DND-41 (cell line): ENCODE measurements at places on chromosomes 16 and 17.

GRCh38 chr16:84729716-84730320, 30.0 kb downstream of the USP10 start:
- DNase-seq, result no peak

DNA sequence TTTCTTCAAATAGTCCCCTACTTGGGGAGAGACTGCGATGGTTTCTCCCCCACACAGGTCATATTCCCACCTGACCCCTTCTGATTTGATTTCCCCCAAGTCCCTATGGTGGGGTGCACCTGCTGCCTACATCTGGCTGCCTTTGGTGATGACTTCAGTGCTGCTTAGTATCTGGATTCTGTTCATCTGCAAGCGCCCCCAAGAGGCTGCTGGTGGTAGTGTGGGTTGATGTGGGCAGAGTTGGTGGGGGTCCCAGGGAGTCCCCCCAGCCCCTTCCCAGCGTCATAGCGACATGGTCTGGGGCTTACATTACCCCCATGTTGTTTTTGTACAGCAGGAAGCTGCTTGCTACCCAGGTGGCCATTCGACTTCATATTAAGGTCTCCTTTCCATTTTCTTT, 99.2 kb downstream of the NTN1 start:
- DNase-seq, result peak; percentile 11

DNA sequence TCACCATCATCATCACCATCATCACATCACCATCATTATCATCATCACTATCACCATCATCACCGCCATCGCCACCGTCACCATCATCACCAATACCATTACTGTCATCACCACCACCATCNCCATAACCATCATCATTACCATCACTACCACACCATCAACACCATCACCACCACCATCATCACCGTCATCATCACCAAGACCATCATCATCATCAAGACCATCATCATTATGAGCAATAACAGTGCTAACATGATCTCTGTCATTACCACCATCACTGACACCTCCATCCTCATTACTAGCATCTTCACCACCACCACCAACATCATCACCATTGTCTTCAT, 16.1 kb upstream of the ZNF469 start:
- DNase-seq, result no peak

- DNase-seq, result no peak
Measured at GRCh38 chr16:15810411-15810810, 46.4 kb downstream of the MYH11 start.

DNA sequence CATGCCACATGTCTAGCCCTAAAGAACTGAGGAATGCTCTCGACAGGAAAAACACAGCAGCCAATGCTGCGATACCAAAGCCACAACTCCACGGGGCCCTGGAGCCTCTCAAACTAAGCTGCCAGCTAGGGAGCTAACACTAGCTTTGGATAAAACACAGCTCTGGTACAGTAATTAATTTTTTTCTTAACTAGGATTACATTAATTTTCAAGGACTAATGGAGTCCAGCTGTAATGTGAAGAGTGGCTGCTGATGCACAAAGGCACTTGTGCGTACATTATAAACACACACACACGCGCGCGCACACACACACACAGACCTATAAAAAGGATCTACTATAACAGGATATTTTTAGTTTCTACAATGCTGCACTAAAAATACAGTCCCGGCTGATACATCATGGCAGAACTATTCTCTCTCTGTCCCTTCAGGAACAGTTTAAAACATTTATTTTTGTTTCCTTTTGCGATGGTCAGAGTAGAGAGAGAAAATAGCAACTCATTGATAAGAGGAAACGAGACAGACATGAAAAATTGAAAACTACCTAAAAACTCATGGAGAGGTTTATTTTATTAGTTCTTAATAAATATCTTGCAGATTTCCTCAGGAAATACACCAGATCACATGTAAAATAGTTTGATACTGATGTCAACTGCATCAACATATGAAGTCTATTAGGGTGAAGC, 88.5 kb downstream of the SMG6 start:
- DNase-seq, result peak; percentile 57

DNA sequence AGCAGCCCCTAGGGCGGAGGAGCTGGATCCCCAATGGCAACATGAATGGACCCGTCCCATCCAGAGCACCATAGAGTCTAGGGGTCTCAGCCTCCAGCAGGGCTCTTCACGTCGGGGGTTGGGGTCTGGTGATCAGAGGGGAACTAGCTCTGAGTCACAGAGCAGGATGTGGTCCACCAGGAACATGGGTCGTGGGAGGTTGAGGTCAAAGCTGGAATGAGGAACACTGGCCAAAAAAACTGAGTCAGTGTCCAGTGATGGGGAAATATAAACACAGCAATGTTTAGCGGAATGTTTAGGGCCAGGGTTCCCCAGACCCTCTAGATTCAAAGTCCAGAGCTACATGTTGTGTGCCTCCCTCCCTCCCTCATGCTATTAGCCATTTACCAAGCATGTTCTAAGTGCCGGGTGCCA, 79.1 kb upstream of the C16orf82 start:
- DNase-seq, result no peak

- DNase-seq, result no peak
Measured at GRCh38 chr17:4519361-4519788, 20.7 kb downstream of the SPNS2 start.
